ENCODE measurements at places on chromosomes 1 and 21. TPM values are rescaled to one million over a fixed set of nuclear protein-coding genes. Genes with fewer than 3 reads are reported as not detected.
A peak's percentile ranks its signal among the peaks of the same experiment; 100 is the strongest.

Gene SPRR4
- not detected for total RNA-seq

DNA sequence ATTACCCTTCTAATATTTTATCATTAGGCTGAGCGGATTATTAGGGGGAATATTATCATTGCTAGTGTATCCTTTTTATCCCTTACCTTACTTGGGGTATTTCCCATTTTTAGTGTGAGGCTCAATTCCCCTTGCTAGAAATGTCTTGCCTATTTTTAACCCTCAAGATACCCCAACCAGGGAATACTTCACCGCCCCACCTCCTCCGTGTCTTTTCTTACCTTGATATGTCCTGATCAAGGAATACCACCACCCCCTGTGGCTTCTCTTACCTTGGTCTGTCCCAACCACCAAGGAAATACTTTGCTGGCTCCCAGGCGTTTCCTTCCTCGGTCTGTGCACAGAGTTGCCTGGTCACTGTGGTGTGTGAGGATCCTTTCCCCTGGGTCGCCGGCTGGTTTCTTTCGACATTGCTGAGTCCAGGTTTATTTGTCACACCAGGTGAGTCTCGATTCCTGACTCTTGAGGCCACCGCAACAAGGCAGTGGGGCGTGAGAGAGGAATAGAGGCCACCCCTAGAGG lies 57.8 kb downstream of the SERINC2 start:
- H3K4me1 ChIP-seq, result peaks cover 3% of the 10 kb centered on the region
- no peak overlapping the region for H3K4me3 ChIP-seq
- no peak overlapping the region for H3K27ac ChIP-seq
- H3K27me3 ChIP-seq, result no peaks in the 10 kb centered on the region
- DNase-seq, result no peak

- no peak overlapping the region for H3K4me3 ChIP-seq
- no peaks in the 10 kb centered on the region for H3K36me3 ChIP-seq
- H3K27me3 ChIP-seq, result no peaks in the 10 kb centered on the region
- H3K27ac ChIP-seq, result no peak overlapping the region
- H3K4me1 ChIP-seq, result no peaks in the 10 kb centered on the region
Measured at GRCh38 chr1:11622398-11622797, 31.8 kb downstream of the FBXO2 start.

DNA sequence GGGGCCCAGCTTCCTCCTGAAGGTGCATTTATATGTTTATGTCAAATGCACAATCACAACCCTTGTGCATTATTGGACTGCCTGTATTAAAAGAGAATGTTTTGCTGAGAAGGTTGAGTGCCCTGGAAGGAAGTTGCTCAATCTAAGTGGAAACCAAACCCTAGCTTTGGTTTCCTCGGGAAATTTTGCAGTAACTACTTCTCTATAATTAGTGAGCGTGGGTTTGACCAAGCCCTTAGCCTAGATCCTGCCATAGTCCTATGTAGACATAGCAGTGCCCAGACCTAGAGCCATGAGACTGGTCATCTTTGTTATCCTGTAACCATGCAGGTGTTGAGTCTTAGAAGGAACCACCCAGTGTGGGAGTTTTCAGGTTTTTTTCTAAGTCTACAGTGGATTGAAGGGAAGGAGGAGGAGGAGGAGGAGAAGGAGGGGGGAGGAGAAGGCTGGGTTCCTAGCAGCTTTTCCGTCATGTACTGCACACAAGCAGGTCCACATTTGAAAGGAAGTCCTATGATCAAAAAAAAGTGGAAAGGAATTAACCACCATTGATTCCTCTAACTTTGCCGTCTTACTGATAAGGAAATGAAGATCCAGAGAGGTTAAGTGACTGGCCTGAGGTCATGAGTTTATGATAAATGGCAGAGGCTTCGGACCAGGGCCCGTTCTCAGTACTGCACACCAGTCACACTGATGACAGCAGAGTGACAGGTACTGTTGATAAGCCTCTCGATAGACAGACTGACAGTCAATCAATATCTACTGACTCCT lies 72.2 kb upstream of the LYST start:
- H3K27me3 ChIP-seq, result no peaks in the 10 kb centered on the region
- DNase-seq, result peak; percentile 75
- H3K4me3 ChIP-seq, result no peak overlapping the region
- peak overlapping the region; percentile 79 for H3K27ac ChIP-seq
- peaks cover 89% of the 10 kb centered on the region for H3K4me1 ChIP-seq
- H3K36me3 ChIP-seq, result no peaks in the 10 kb centered on the region

DNA sequence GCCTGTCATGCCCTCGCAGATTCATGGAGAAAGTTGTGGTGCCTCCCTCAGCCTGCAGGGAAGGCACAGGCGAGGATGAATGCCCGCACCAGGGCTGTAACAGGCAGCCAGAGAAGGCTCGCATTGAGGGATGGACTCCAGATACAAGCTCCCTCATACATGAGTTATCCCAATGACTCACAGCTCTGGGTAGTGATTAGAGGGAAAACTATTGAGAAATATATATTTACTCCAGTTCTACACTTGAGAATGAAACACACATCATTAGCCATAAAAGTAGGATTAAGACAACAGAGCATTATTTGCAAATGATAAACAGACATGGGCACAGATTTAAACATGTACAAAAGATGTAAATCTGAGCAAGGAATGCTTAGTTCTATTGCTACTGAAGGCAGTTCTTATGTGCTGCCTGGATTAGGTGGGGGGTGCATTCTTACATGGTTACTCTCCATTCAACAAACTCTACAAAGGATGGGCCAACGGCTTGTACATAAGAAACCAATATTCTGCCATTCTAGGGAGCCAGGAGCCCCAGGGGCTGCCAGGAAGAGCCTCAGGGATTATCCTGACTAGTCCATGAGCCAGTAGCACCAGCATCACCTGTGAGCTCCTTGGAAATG lies 97.9 kb downstream of the CSMD2 start:
- no peaks in the 10 kb centered on the region for H3K4me1 ChIP-seq
- no peak overlapping the region for H3K4me3 ChIP-seq
- H3K27me3 ChIP-seq, result no peaks in the 10 kb centered on the region
- H3K27ac ChIP-seq, result no peak overlapping the region
- no peaks in the 10 kb centered on the region for H3K36me3 ChIP-seq

DNA sequence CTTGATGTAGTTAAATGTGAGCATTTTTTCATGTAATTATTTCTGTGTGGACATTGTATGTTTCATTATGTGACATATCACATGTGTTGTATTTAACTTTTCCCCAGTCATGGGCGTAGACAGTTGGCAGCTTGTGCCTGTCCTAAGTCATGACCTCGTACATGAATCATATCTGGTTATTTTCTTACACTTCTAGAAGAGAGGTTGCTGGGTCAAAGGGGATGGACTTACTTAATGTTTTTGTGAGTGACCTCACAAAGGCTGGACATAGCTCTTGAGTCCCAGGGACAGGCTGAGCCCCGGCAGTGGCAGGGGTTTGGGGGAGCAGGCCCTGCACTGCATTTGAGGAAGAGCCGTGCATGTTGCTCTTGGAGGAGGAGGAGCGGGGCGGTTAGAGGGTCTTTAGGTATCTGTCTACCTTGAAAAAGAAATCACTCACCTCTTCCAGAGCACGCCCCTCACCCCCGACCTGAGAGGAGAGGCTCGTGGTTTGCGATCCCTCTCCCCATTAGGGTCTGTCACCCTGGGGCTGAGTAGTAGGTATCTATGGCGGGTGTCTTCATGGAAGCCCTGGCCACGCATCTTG lies 16.4 kb downstream of the IFNGR2 start:
- H3K4me3 ChIP-seq, result no peak overlapping the region
- H3K27ac ChIP-seq, result no peak overlapping the region
- no peak for DNase-seq
- no peaks in the 10 kb centered on the region for H3K27me3 ChIP-seq
- peaks cover 77% of the 10 kb centered on the region for H3K36me3 ChIP-seq

GRCh38 chr1:31485166-31485565 lies 72.2 kb downstream of the SERINC2 start:
- no peak overlapping the region for H3K4me3 ChIP-seq
- no peaks in the 10 kb centered on the region for H3K36me3 ChIP-seq
- peaks cover 4% of the 10 kb centered on the region for H3K4me1 ChIP-seq
- no peak for DNase-seq
- no peaks in the 10 kb centered on the region for H3K27me3 ChIP-seq
- no peak overlapping the region for H3K27ac ChIP-seq

- no peaks in the 10 kb centered on the region for H3K27me3 ChIP-seq
- H3K4me3 ChIP-seq, result no peak overlapping the region
- DNase-seq, result no peak
- H3K36me3 ChIP-seq, result peaks cover 21% of the 10 kb centered on the region
- H3K27ac ChIP-seq, result no peak overlapping the region
Measured at GRCh38 chr1:230113235-230113592, 46.2 kb downstream of the GALNT2 start.

Gene CCDC190
- total RNA-seq, result not detected

DNA sequence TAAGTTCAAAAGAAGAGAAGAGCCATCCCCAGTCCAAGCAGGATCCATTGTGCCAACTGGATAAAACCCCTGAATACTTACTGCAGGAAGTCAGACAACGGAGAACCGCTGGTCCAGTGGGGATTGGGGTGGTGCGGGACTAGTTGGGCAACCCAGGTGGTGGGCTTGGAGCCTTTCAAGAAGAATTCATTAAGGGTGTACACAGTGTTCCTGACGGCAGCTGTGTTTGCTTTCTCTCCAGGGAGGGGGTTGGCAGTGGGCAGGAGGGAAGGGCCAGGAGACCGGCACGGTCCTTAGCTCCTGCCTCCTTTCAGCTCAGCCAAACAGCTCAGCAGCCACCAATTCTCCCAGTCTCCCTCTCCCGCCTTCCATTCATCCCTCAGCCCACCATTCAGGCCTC lies 7.1 kb upstream of the CDK18 start:
- H3K27me3 ChIP-seq, result peaks cover 4% of the 10 kb centered on the region
- DNase-seq, result no peak
- no peak overlapping the region for H3K27ac ChIP-seq
- no peaks in the 10 kb centered on the region for H3K36me3 ChIP-seq
- no peaks in the 10 kb centered on the region for H3K4me1 ChIP-seq
- H3K4me3 ChIP-seq, result no peak overlapping the region

Gene LAD1
- 0.10 TPM for total RNA-seq

Gene TMEM54
- total RNA-seq, result not detected

DNA sequence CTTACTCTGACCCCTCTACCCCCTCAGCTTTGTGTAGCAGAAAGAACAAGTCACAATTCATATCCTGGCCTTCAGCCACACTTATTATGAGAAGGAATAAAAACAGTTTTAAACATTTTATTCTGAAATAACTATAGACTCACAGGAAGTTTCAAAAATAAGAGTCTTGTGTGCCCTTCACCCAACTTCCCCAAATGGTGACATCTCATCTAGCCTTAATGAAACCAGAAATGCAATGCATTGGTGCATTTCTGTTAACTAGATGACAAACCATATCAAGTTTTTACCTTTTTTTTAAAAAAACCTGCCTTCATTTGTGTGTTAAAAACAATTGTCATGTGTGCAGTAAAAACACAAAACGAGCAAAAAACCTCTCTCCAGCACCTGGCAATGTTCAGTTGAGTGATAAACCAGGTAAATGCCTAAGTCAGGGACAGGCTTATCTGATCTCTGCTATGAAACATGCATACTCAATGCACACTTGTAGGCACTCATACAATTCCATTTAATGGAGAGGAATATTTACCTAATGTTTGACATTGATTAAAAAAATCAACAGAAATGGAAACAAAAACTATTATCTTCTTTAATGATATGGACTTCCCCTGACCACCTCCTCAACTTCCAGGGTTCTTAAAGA lies 51.5 kb downstream of the SH3BGR start:
- no peak overlapping the region for H3K4me3 ChIP-seq
- H3K27ac ChIP-seq, result no peak overlapping the region
- H3K36me3 ChIP-seq, result no peaks in the 10 kb centered on the region
- no peak for DNase-seq

Gene KCNA2
- total RNA-seq, result 0.29 TPM

Gene MCOLN2
- total RNA-seq, result 25.8 TPM

Gene APOBEC4
- not detected for total RNA-seq

GRCh38 chr1:77342745-77343144 lies 60.9 kb downstream of the AK5 start:
- H3K36me3 ChIP-seq, result no peaks in the 10 kb centered on the region
- H3K27me3 ChIP-seq, result no peaks in the 10 kb centered on the region
- no peak overlapping the region for H3K27ac ChIP-seq
- no peaks in the 10 kb centered on the region for H3K4me1 ChIP-seq

Gene CFAP107
- total RNA-seq, result not detected

DNA sequence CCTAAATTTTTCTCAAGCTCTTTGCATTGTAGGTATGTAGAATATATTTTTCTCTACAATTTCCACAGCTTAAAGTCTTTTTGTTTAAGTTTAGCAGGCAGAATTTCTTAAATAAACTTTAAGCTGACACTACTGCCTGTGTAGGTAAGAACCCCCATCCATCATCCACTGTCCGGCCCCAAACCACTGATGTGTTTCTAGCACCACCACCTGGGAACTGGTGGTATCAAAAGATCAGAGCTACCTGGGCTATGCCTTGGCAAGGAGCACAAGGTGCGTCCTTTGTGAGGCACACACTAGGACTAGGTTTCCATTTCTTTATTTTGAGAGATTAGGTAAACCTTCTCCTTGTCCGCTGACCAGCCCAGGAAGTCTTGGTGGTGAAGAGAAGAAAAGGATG lies 10.5 kb upstream of the LELP1 start:
- H3K27ac ChIP-seq, result no peak overlapping the region
- no peak overlapping the region for H3K4me3 ChIP-seq
- H3K27me3 ChIP-seq, result peaks cover 14% of the 10 kb centered on the region
- H3K36me3 ChIP-seq, result no peaks in the 10 kb centered on the region
- no peaks in the 10 kb centered on the region for H3K4me1 ChIP-seq
- DNase-seq, result no peak

GRCh38 chr1:177302357-177303044 lies 131.7 kb downstream of the BRINP2 start:
- H3K4me1 ChIP-seq, result no peaks in the 10 kb centered on the region
- no peak overlapping the region for H3K27ac ChIP-seq
- no peak for DNase-seq

DNA sequence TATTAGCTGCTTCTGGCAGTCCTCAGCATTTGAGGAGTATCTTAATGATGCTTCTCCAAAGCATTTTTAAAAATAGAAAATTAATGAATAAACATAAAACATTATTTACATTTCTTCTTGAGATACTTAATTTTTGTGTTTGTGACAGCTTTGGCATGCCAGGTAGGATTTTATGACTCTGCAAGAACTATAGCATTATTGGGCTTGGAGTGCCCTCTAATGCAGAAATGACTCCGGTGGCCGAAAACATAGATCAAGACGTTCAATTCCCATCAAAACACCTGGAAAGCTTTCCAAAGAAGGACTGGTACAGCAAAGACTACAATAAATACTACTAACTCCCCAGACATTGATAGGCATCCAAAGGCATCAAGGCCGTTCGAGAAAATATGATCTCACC lies 366.4 kb upstream of the CXADR start:
- no peaks in the 10 kb centered on the region for H3K36me3 ChIP-seq
- no peaks in the 10 kb centered on the region for H3K4me1 ChIP-seq

Measured in B cell (primary cell).